ENCODE measurements at places on chromosomes 1 and 21.
A peak's percentile ranks its signal among the peaks of the same experiment; 100 is the strongest.

DNA sequence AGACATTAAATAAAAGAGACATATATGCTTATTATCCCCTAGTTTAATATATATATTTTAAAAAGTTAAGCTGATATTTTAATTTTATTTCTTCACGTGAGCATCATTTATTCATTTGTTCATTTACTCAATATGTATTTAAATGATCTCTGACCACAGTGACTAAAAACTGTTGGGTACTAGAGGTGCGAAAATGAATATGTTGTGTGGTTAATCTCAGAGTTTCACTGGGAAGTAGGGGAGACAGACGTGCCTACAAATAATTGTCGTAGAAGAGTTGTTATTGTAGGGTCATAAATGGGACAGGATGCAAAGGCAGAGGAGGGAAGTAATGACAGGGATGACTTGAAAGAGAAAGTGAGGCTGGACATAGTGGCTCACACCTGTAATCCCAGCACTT, 213.0 kb upstream of the CACYBP start:
- DNase-seq: no peak

GRCh38 chr1:11341901-11342552, 69.0 kb downstream of the UBIAD1 start:
- DNase-seq: no peak

DNA sequence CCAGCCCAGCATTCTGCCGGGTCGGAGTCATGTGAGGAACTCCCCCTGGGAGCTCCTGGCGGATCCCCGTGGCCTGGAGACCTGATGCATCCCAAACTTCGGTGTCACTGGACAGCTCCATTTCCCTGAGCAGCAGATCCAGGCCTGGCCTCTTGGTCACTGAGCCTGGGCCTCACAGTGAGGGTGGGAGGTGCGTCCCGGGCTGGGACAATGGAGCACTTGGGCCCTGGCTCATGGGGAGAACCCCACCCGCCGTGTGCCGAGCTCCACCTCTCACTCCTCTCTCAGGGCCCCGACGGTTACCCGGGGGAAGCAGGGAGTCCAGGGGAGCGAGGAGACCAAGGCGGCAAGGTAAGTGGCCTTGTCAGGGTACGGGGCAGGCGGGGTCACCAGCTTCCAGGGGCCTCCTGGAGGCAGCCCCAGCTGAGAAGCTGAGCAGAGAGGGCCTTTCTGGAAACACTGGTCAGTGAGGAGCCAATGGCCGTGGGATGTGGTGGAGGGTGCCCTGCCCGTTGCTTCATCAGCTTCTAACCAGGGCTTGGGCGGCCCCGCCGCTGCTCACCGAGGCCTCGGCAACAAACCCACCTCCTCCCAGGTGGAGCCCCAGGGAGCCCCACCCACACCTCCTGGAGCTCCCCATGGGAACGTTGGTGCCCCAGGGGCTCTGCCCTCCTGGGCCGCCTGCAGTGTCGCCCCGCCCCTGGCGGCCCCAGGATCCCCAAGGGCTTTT, 19.8 kb downstream of the COL6A2 start:
- DNase-seq: no peak

GRCh38 chr1:202029171-202029665, 18.8 kb downstream of the ELF3 start:
- DNase-seq: no peak

DNA sequence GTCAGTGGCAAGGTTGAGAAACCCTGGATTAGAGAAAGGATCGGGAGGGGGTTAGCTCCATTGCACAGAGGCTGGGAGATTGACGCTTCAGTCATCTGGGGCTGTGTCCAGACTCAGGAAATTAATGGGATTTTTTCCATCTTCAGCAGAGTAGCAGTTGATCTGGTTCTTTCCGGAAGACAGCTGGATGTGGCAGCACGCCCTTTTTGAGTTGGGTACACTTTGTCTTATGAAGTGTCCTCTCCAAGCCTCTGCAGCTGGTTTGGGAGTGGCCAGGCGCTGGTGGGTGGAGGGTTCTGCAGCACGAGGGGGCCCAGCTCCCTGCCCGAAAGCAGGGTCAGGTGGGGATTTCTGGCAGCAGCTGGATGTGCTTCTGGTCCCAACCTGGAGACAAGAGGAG, 95.1 kb downstream of the TAS1R2 start:
- DNase-seq: no peak

GRCh38 chr1:43552813-43553212, 22.1 kb downstream of the PTPRF start:
- no peak for DNase-seq

- DNase-seq: no peak
Observed at GRCh38 chr1:10708757-10709156, 87.7 kb downstream of the CASZ1 start.

- no peak for DNase-seq
Observed at GRCh38 chr1:14262637-14263036, 335.8 kb upstream of the KAZN start.

GRCh38 chr1:192830595-192831246, 21.9 kb downstream of the RGS2 start:
- DNase-seq: no peak

- DNase-seq: no peak
Observed at GRCh38 chr21:42140196-42140934, 69.2 kb downstream of the UMODL1 start.

- no peak for DNase-seq
Observed at GRCh38 chr1:40407453-40407852, 33.9 kb downstream of the SMAP2 start.

DNA sequence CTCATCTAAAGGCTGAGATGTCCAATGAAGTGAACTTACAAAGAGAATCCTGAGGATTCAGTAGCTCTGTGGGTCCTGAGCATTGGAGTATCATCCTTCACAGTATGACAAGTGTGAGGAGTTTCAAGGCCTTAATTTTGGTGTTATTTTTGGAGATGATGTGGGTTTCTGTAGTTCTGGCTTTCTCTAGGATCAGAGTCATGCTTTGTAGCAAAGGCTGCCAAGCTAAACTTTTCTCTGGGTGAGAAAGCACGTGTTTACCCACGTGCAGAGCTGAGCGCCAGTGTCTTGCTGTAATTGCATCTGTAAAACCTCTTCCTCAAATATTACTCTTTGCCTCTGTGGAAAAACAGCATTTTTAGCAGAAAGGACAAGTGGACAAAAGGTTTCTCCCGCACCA, 387.8 kb upstream of the LYPLAL1 start:
- DNase-seq: no peak

GRCh38 chr1:54287176-54287650, 87.2 kb downstream of the MRPL37 start:
- DNase-seq: no peak

DNA sequence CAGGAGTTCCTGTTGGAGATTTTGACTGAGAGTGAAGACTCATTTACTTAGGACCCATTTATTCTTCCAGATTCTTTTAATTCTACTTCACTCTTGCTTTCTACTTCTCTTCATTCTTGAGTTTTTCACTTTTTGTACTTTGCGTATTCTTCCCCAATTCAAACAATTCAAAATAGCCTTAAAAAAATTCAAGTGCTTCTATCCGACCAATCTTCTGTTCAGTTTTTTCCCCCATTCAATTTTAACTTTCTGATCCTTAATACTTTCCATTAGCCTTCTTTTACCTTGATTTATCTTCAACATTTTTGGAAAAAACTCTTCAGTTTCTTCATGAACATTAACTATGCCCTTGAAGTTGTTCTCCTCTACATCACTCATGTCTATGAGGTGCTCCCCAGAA, 21.1 kb downstream of the ZFYVE9 start:
- DNase-seq: no peak

GRCh38 chr1:16618719-16619118, 5.4 kb upstream of the NBPF1 start:
- no peak for DNase-seq

- DNase-seq: no peak
Observed at GRCh38 chr1:51313268-51313852, 17.0 kb downstream of the TTC39A start.

DNA sequence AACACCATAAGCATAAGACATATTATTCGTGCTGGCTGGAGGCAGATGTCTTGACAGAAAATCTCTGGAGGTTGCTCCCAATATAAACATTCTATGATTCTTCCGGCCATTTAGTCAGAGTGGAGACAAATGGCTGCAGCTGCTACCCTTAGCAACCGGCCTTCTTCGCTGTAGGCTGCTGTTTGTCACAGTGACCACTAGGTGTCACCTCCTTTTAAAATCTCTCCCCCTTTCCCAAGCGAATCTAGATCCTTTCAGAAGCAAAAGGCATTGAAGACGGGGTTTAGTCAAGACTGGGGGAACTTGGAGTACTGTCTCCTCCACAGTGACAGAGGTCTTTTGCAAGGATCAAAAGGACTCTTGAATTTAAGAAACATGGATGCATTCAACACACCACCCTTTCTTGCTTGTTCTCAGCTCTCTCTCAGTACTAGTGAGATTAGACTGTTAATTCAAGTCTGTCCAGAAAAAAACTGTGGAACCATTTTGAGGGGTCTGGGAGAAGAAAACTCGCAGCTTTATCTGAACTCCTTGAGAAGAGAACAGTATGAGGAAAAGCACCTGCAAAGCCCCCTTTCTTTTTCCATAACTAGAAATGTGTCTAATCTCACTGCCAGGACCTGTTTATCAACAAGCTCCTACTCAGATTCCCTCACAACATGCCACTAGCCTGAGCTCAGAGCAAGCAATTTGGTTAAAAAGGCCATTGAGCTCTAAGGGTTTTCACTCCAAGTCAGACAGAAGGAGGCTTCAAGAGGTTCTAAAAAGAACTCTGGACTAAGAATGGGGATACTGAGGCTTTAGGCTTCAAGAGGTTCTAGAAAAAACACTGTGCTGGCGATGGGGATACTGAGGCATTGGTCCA, 408.3 kb upstream of the PLXNA2 start:
- DNase-seq: peak; percentile 1

GRCh38 chr21:16179773-16180172, 450.0 kb downstream of the USP25 start:
- no peak for DNase-seq

DNA sequence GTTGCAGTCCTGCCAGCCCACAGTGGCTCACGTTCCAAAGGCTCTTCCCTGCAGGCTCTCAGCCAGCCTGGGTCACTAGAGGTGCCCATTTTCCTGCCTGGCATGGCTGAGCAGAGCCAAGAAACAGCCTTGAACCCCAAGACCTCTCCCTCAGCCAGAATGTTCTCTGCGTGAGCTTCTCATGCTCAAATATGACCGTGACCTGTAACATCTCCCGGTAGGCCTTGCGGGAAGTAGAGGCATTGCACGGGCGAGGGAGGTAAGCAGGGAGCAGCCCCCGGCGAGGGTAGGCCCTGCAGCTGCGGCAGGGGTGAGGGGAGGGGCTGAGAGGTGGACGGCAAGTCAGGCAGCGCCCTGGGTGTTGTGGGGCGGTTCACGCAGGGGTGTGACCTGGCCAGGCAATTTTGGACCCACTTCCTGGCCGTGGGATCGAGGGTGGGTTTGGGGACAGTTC, 20.0 kb downstream of the RRP1 start:
- DNase-seq: no peak

- peak; percentile 25 for DNase-seq
Observed at GRCh38 chr1:28370239-28371009, 884 bp downstream of the PHACTR4 start.

- DNase-seq: peak; percentile 73
Observed at GRCh38 chr1:44714944-44715571, 15.9 kb downstream of the RNU5D-1 start.

DNA sequence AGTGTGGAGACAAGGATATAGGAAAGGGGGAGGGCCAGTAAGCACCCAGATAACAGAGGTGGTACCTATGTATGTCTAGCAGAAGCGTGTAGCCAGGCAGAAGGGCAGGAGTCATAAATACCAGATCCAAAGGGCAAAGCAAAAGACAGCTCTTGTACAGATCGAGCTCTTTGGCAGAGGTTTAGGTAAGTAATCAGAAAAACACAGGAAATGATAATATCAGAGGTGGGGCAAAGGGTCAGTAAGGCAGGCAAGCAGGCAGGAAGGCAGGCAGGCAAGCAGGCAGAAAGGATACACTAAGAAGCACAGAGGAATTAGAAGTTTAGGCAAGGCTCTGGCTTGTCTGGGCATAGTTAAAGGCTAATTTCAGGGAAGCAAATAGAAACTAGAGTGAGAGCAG, 22.7 kb upstream of the SLFNL1 start:
- DNase-seq: no peak

DNA sequence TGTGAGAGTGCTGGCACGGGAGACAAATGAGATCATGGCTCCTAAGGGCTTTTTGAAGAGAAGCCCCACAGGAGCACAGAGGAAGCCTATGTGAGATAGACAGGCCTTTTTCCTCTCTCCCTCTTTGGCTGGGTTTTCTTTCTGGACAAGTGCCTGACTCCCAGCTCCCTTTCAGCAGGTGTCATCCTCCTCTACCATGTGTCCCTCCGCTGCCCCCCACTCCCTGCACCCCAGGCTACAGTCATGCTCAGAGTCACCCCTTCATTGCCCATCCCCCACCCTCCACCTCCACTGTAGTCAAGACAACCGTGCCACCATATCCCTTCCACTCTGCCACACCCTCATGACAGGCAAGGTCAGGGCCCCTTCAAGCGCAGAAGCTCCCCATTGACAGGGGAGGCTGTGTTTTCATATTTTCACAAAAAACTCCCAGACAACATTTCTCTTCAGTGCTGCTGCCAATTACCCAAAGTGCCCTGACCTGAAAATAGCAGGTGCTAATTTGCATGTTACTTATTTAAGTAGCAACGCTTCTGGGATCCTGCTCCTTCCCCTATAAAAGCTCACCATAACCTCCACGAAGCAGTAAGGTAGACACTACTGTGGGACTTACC, 92.1 kb upstream of the IPO9 start:
- DNase-seq: peak; percentile 15

- DNase-seq: no peak
Observed at GRCh38 chr1:30649321-30649991, 73.9 kb downstream of the MATN1 start.

GRCh38 chr1:55262822-55263221, 47.7 kb upstream of the USP24 start:
- DNase-seq: no peak

DNA sequence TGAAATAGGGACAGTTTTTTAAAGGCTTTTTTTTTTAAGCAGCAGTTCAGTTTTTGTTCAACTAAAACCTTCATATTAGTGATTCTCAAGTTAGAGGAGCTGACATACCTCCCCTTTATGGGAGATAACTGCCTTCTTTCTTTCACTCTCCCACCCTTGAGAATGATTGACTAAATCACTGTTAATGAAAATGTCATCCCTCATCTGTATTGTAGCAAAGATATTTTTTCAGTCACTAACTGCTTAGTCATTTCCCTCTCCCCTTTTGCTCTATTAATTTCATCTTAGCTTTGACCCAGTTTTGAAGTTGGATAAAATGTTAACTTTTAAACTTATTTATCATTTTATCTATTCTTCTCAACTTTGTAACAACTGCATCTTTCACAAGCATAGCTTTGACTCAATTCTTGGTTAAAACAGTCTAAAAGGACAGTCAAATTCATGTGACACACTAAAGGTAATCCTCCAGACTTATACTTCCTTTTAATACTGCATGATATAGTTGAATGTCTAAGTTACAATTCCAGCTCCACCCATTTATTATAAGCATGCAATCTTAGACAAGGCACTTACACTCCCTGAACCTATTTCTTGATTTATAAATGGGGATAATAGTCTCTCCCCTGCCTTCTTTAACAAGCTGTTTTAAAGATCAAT, 17.1 kb downstream of the CAPZA1 start:
- no peak for DNase-seq

GRCh38 chr21:45997205-45997494, 15.6 kb downstream of the COL6A1 start:
- no peak for DNase-seq
